Immature natural killer cell (primary cell): ENCODE measurements at places on chromosomes 5 and 9. TPM values are rescaled to one million over a fixed set of nuclear protein-coding genes. Genes with fewer than 3 reads are reported as not detected.

Gene NXNL2
- polyA plus RNA-seq, result not detected

Gene C9
- not detected for polyA plus RNA-seq

Gene SLC6A18
- polyA plus RNA-seq, result not detected

Gene SLC25A2
- not detected for polyA plus RNA-seq

Gene KIF4B
- not detected for polyA plus RNA-seq

Gene C1QTNF3
- polyA plus RNA-seq, result 0.82 TPM

Gene SPATA31A3
- not detected for polyA plus RNA-seq

Gene OMD
- polyA plus RNA-seq, result 0.09 TPM

Gene ADRB2
- polyA plus RNA-seq, result 34.4 TPM

Gene LOX
- polyA plus RNA-seq, result not detected

DNA sequence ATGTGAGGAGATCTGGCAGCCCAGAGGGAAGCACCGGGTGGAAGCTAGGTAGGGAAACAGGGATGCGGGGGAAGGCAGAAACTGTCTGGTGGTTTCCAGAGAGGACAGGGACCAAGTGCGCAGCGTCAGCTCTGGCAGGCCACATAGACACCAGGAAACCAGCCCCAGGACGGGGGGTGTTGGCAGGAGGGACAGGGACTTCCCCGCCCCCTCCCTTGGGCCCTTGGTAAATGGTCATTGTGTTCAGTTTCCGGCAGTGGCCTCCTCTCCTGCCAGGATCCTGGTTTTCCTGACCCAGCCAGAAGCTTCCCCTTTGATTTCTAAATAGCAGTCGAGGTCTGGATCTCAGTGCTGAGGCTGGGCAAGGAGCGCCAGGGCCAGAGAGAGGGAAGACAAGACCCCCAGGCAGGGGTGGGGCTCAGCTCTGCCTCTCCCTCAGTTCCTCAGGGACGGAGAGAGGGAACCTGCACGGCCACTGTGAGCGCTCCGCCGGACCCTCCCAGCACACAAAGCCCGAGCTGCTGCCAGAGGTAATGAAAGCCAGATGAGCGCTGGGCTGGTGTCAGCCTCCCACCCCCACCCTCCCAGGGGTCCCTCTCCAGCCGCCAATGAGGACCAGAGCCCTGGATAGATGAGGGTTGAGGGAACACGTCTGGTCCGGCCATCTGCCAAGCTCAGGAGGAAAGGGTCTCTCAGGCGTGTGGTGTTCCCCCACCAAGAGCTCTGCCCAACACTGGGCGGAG lies 1.8 kb downstream of the RALGDS start:
- H3K27me3 ChIP-seq, result no peaks in the 10 kb centered on the region
- H3K4me1 ChIP-seq, result peaks cover 72% of the 10 kb centered on the region
- no peak for DNase-seq
- peak overlapping the region; percentile 85 for H3K27ac ChIP-seq
- H3K36me3 ChIP-seq, result no peaks in the 10 kb centered on the region
- peak overlapping the region; percentile 80 for H3K4me3 ChIP-seq

DNA sequence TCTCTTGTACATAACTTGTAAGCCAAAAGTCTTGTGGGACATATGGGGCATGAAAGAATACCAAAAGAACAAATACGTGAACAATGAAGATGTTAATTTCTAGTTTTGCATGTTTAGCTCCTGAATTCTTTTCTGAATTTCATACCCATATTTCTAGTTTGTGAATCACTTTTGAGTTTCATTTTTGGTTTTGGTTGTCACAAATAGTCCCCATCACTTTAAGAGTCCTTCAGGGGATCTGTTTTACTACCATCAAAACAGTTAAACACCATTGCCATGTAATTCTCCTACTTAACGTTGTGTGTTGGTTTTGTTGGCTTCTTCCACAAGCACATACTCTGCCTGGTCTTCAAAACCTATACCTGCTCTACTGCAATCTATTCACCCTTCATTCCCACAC lies 27.0 kb downstream of the VCAN start:
- no peaks in the 10 kb centered on the region for H3K27me3 ChIP-seq
- no peak for DNase-seq
- no peaks in the 10 kb centered on the region for H3K4me1 ChIP-seq
- no peaks in the 10 kb centered on the region for H3K36me3 ChIP-seq
- no peak overlapping the region for H3K27ac ChIP-seq

- H3K36me3 ChIP-seq, result no peaks in the 10 kb centered on the region
- no peak overlapping the region for H3K4me3 ChIP-seq
- no peaks in the 10 kb centered on the region for H3K27me3 ChIP-seq
- H3K27ac ChIP-seq, result no peak overlapping the region
Observed at GRCh38 chr9:14066831-14067230, 247.1 kb downstream of the NFIB start.

GRCh38 chr5:175534070-175534932 lies 55.9 kb downstream of the SFXN1 start:
- no peaks in the 10 kb centered on the region for H3K27me3 ChIP-seq
- DNase-seq, result peak; percentile 54
- H3K27ac ChIP-seq, result no peak overlapping the region
- peak overlapping the region; percentile 44 for H3K4me3 ChIP-seq

GRCh38 chr9:137046088-137046787 lies at the start of gene NPDC1:
Gene NPDC1 (minus strand): TSS chr9:137046177. CDS start chr9:137045989, 188 bp downstream.
- peak within 1 kb of the TSS; percentile 38 for H3K4me3 ChIP-seq
- H3K27ac ChIP-seq, result no peak within 1 kb of the TSS
- peak; percentile 72 for DNase-seq
- no peaks in the 10 kb centered on the region for H3K36me3 ChIP-seq

- no peaks in the 10 kb centered on the region for H3K4me1 ChIP-seq
- H3K27ac ChIP-seq, result no peak overlapping the region
- H3K4me3 ChIP-seq, result no peak overlapping the region
- H3K27me3 ChIP-seq, result peaks cover 2% of the 10 kb centered on the region
- H3K36me3 ChIP-seq, result no peaks in the 10 kb centered on the region
Observed at GRCh38 chr5:87645224-87645623, 232.5 kb upstream of the CCNH start.
